ENCODE measurements at places on chromosomes 4 and X.
A peak's percentile ranks its signal among the peaks of the same experiment; 100 is the strongest.

GRCh38 chrX:153765138-153766079 lies 1.4 kb downstream of the PLXNB3 start:
- peak; percentile 47 for ATAC-seq

- no peak for ATAC-seq
Observed at GRCh38 chrX:633043-633984, 2.7 kb downstream of the SHOX start.

- ATAC-seq: peak; percentile 57
Observed at GRCh38 chrX:9885150-9885549, 82.0 kb upstream of the CLDN34 start.

DNA sequence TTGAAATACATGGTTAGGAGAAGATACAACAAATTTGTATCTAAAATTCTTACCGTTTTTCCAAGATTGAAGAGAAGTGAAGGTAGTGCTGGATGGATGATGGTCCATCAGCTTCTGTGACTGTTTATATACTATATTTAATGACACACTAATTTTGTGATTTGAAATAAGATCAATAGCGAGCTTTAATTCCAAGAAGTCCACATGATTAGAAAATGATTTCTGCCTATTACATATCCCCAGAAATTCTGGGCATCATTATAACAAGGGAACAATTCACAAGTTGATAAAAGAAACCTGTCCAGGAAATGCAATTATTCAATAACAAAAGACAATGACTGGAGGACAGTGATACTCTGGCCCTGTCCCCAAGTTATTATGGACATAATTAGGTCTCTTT lies at the start of gene CSN2:
Gene CSN2 (minus strand): TSS at position 101 of the 400 bp plus-strand sequence. CDS start 4,733 bp downstream, outside the sequence.
- no peak for ATAC-seq

GRCh38 chr4:112515198-112516065 lies 548 bp downstream of the NEUROG2 start:
- peak; percentile 69 for ATAC-seq

DNA sequence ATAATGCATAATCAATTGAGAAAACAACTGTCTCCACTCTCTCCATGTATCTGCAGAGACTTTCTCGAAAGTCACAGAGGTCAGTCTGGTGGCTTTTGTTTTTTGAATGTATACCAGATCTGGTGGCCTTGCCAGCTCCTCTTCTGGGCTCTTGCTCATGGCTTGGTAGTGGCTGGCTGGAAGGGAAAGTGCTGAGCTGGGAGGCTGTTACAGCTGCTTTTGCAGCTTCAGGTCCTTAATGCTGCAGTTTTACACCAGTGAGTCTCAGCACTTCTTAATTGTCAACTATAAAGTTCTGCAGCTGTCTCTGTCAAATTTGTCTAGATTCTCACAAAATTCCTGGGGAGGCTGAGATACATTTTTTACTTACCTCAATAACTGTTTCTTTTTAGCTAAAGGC lies 390.0 kb downstream of the GRXCR1 start:
- no peak for ATAC-seq

- ATAC-seq: no peak
Observed at GRCh38 chr4:181784881-181785280, 458.3 kb upstream of the TENM3 start.

DNA sequence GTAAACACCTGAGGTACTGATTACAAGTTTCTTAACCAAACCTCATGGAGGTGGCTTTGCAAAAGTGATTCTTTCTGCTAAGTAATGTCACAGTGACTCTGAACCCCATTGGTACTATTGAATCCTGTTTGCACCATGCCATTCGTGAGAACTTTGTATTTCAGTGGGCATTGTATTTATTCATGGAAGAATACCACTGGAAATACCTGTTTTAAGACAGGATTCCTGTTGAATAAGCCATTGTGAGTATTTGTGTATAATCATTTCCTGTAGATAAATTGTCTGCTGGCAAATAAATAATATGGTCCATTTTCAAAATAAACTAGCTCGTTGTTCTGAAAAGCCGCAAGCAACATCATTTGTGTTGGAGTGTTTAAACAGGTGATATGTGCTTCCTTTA lies 136.4 kb upstream of the GUCY1A1 start:
- no peak for ATAC-seq

- peak; percentile 77 for ATAC-seq
Observed at GRCh38 chr4:38046727-38047489, 86.7 kb downstream of the PTTG2 start.

GRCh38 chr4:176676901-176677300 lies 115.8 kb downstream of the VEGFC start:
- peak; percentile 52 for ATAC-seq

- peak; percentile 28 for ATAC-seq
Observed at GRCh38 chr4:152536545-152537182, 772 bp upstream of the FBXW7 start.

DNA sequence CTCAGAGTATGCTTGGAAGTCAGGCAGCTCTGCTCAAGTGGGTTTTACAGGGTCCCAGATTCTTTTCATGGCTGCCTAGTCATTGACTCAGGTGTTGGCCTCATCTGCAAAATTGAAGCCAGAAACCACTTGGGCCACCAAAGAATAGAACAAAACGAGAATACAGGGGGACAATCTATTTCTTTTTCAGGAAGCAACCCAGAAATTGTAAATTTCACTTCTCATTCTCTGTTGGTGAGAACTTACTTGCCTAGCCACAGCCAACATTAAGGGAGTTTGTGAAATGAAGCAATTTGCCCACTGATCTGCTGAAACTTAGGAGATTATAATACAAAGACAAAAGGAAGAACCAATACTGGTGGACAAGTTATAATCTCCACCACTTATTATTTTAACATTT lies 8.6 kb upstream of the TKTL2 start:
- ATAC-seq: no peak

- no peak for ATAC-seq
Observed at GRCh38 chr4:24613502-24613901, 29.1 kb upstream of the DHX15 start.

DNA sequence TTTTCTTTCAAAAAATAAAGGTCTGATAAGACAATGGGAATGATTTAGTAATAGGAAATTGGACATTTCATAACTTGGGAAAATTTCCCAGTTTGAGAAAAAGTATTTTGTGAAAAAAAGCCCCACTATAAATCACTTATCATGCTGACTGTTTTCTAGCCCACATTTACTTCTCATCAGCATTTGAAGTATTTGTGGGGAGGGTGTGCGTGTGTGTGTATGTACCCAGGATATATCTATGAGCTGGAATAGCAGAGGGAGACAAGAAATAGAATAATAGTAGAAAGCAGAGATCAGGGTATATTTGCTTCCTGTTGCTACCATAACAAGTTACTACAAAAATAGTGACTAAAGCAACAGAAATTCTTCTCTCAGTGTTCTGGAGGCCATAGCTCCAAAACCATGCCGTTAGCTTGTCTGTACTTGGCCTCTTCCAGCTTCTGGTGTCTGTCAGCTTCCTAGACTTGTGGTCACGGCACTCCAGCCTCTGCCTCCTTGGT lies 139.8 kb downstream of the PTTG2 start:
- peak; percentile 88 for ATAC-seq

GRCh38 chrX:55668084-55668483 lies 44.9 kb downstream of the FOXR2 start:
- no peak for ATAC-seq

DNA sequence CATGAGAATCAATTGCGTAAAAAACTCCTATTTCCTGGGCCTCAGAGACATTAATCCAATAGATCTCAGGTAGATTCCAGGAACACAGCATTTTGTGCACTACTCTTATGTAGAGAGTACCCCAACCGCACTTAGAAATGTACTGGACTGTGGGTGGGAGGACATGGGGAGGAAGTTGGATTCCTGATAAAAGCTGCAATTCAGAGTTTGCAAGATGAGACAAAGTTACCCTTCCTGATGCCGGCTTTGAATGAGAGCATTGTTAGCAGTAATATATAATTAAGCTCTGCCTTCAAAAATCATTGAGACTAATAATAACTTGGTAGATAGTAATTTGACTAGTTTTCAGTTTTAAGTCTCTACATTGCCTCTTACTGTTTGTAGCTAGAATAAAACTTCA lies 323.3 kb upstream of the GALNT7 start:
- no peak for ATAC-seq

DNA sequence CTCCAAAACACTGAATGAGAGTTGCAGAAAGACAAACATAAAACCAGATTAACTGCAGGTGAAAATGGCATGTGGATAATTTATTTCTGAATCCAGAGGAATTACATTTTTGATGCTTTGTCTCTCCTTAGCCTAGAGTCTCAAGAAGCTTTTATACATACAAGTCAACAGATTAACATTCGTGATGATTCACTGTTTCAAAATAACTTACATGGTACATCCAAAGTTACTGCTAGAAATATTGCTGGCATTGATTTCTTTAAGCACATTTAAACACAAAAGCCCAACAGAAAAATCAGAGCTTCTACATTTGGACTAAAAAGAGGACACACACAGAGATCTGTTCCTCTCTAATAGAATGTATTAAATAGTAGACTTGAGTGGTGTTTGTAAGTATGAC lies 105.6 kb downstream of the AMELX start:
- ATAC-seq: no peak

DNA sequence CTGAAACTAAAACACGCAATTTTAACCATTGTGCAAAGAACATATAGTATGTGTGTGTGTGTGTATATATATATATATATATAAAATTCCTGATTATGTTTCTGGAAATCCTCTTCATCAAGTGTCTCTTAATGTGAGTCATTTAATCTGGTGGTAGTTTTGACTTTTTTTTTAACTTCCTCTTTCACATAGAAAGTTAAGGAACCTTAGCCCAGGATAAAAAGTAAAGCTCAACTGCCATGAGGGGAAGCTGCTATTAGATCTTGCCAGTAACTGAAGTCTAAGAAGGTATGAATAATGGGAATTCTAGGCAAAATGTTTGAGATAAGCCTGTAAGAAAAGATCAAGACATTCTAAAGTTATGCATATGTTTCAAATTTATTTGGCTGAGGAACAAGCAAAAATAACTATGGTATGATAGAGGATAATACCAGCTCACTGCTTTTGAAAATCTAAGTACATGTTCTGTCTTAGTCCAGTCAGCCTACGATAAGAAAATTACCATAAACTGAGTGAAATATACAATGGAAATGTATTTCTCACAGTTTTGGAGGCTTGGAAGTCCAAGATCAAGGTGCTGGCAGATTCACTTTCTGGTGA lies 757.0 kb downstream of the TRAM1L1 start:
- no peak for ATAC-seq

Measured in SK-N-SH treated with all-trans-retinoic acid at 6 μM for 48 hours (cell line).